ENCODE measurements at places on chromosomes 6 and 20. TPM values are rescaled to one million over a fixed set of nuclear protein-coding genes. Genes with fewer than 3 reads are reported as not detected.
A peak's percentile ranks its signal among the peaks of the same experiment; 100 is the strongest.

DNA sequence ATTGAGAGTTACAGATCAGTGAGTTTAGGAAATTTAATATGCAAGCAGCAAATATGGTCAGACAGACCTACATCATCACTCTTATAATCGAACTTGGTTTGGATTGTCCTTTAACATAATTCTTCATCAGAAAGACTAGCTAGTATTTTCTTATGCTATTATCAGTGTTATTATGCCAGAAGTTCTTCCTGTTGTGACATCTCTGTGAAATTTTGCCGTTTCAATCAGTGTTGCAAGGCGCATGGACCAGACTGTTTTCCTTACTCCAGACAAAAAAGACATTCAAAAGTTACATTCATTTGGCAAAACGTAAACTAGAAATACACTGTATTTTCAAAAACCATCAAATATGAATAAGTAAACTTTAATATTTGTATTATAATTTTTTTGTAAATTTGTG is 5.7 kb upstream of the TENT5A start:
- DNase-seq, result no peak

Gene SLC22A7
- not detected for total RNA-seq

Gene TINAG
- not detected for total RNA-seq

DNA sequence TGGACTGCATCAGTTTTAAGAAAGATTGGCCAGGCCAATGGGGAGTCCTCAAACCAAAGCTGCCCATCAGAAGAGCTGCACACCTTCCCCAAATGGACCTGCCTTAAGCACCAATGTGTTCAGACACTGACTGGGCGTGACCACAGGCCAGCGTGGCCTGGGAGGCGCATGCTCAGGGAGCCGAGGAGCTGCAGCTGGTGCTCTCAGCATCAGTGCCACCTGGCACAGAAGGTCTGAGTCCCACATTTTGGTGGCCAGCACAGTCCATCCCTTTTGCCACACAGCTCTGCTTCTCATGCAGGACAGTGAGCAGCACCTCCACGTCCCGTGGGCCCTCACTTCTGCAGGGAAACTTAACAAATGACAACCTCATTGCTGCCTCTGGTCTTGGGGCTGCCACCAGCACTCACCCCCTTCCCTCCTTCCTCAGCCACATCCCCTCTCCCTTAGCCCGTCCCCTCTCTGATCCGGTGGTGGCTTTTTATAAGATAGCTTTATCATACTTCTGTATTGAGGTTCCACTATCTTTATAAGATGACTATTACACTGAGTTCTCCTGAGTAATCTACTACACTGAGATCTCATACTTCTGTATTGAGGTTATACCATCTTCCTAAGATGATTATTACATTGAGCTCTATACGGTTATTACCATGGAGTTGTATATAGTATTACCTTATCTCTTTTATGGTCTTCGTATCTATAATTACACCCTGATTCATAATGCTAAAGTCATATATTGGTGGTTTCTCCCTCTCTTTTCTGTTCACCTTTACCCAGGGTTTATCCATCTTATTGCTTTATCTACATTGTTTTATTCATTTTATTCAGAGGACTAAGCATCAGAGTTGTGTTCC is 109.1 kb downstream of the TOX2 start:
- DNase-seq, result no peak

DNA sequence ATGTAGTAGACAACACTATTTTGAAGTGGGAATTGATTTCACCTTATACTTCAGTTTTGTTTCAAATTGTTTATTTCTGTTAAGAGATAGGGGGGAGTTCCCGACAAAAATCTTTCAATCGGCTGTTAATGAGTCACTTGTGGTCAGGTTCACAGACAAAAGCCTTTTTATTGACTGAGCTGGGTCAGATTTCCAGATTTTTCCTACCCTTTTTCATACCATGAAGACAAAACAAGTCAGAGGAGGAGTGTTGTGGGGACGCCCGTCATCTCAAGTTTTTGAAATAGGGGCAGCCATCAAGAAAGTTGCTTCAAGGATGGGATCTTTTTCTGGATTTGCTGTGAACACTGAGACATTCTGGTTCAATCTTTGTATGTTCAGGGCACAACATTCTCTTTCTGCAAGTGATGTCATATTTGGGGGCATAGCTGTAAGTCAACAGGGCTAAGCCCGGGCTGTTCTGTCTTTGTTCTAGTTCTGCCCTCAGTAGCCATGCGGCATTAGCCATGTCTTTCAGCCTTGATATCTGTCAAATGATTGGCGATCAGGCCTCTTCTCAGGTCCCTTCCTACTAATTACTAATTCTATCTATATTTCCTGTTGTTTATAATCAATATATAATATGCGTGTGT is 496.0 kb upstream of the MARCKS start:
- no peak for DNase-seq

GRCh38 chr20:672963-673602 is 2.5 kb downstream of the SCRT2 start:
- DNase-seq, result no peak

Gene LAMP5
- 0.27 TPM for total RNA-seq

Gene PM20D2
- 21.0 TPM for total RNA-seq

DNA sequence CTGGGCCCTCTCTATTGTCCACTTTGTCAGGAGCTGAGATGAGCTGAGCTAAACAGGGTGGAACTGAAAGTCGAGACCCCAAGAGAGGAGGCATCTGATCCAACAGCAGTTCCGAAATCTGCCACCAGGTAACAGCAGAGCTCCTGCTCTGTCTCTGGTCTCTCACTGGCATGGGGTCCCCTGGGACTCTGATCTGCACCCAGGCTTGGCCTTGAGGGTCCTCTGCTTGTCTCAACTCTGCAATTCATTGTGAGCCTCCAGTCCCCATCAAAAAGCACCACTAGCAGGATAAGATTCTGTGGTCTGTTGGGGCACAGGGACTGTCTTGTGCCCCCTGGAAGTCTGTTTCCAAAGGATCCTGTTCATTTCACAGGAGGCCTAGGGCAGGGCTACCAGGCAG is 62.5 kb upstream of the TOP1 start:
- peak; percentile 38 for DNase-seq

DNA sequence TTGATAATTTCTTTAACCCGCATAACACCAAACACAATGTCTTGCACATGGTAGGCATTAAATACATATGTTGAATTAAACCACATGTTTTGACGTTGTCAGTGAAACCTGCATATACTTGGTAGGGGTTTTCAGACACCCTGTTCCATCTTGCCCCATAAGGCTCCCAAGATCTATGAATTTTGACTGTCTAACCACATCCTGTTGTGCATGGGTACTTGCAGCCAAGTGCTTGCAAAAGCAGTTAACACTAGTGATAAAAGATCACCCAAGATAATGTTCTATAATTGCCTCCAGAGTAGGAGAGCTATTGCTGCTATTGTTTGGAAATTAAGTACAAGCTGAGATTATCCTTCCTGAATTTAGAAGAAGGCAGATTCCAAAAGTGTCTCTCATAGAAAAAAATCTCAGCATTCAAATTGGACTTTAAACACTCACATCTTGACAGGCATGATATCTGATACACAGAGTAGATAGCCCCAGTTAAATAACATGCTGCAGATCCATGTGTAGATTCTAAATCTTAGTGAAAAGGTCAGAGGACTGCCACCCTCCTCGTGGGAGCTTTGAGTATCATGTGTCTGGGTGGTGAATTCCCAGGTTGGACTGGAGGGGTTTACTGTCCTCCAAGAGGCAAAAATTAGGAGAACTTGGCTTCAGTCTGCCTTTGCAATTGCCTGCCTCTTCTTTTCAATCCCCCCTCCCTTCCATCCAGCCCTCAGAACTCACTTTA is 25.8 kb upstream of the CCN6 start:
- DNase-seq, result no peak

GRCh38 chr6:34884996-34885395 is 2.8 kb downstream of the TAF11 start:
- DNase-seq, result no peak

DNA sequence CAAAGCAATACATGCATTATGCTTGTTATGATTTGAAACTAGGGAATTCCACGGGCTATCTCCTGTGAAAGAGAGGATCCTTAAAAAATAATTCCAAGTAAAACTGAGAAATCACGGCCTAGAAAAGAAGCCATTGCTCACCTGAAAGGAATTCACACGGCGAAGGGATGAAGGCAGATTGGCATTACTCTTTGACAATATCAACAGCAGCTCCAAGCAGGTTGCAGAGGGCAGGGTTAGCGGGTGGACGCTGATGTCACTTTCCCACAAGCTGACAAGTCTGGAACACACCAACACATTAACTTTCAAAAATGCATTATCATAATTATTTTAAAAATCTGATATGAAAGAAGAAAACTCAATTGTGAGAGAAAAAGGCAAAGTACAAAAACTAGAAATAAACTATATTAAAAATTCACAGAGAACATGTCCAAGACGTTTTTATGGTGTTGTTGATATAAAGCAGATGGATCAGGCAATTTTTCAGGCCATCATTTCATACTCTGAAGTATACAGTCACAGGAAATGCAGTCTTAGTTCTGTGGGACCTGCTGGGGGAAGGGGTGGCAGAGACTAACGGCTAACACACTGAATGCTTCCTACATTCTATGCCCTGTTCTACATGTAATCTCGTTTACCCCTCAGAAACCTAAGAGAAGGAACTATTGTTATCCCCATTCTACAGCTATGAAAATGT is 108.3 kb downstream of the UBE3D start:
- DNase-seq, result no peak

Gene TREM1
- 2.8 TPM for total RNA-seq

Gene HLA-DQB1
- total RNA-seq, result 3.5 TPM

Gene TSBP1
- total RNA-seq, result not detected

Gene SYS1
- 57.8 TPM for total RNA-seq

Gene PLCB4
- total RNA-seq, result 12.4 TPM

DNA sequence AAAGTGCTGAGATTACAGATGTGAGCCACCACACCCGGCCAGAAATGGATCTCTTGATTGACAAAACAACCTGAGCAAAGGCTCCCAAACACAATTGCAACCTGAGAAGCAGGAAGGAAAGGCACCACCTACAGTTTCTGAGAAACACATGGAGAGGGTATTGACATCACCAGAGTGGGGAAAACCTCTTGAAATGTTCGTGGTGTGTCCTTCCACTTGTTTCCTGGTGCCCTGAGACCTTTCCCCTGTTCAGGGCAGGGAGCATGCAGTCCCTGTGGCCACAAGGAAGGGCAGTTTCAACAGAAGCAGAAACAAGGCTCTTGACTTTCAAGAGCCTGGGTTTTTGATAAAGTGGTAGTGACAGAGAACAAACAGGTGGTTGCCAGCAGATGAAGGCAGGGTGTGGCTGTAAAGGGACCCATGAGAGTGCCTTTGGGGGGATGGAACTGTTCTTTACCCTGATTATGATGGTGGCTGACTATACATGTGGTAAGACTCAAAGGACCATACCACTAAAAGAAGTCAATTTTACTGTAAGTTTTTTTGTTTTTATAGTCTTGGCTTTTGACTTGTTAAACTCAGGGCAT is 3.2 kb upstream of the BPIFA1 start:
- DNase-seq, result no peak

DNA sequence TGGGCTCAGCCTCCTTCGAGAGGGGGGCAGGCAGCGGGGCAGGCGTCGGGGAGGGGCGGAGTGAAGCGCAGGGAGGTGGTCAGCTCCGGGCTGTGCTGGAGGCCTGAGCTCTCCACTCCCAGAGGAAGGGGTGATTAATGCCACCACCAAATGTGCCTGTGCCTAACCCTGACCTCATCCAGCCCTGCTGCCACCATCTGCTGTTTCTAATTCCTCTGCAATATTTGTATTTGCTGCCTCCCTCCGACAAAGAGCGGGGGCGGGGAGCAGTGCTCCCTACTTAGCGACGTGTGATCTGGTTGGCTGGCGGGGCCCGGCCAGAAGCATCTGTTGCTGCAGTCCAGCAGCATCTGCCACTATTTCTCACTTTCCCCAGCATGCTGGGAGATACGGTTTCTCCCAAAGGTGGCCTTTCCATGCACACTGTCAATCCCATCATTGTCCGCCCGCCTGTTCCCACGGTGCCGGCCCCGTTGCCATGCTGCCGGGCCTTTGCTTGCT is 47.0 kb downstream of the DLL1 start:
- peak; percentile 60 for DNase-seq

GRCh38 chr20:40848096-40848495 is 159.1 kb upstream of the MAFB start:
- no peak for DNase-seq

DNA sequence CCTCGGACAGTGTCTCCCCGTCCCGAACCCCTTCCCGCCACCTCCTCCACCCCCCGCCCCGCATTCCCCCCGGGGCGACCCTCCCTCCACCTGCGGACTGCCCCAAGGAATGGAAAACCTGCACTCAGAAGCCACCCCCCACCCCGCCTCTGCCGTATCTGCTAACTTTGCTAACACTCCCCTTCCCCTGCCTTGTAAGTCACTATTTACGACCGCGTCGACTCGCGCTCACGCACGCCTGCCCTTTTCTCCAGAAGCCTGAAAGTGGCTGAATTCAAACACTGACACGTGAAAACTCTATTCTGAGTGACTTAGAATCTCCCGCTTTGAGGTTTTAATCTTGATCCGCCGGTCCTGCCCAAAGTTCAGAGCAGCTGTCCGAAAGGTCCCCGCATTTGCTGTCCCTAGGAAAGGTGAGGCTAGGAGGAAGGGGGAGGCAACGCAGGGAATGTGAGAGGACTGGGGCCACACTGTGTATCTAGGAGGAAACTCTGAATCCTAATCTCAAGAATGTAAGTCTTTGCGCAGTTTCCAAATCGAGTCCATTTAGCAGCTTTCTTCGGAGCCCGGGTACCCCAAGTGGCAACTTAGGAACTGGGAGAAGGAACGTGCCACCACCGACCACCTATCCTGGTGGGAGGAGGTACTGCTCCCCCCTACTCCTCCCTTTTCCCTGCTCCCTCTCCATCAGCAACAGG is 9.3 kb upstream of the POU3F2 start:
- no peak for DNase-seq

DNA sequence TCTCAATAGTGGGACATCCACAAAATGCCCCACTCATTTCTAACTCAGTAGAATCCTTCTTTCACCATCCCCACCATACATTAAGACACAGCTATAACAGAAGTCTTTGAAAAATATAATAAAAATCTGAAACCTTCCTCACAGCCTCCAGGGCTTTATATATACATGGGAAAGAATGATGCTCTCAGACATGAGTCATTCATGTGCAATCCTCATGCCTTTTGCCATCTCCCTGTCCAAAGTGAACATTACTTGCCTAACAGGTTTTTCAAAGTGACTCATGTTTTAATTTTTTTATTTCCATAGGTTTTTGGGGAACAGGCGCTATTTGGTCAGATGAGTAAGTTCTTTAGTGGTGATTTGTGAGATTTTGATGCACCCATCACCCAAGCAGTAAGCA is 162.7 kb downstream of the RALGAPA2 start:
- DNase-seq, result no peak

- no peak for DNase-seq
Measured at GRCh38 chr20:49466114-49466912, 16.2 kb downstream of the KCNB1 start.

DNA sequence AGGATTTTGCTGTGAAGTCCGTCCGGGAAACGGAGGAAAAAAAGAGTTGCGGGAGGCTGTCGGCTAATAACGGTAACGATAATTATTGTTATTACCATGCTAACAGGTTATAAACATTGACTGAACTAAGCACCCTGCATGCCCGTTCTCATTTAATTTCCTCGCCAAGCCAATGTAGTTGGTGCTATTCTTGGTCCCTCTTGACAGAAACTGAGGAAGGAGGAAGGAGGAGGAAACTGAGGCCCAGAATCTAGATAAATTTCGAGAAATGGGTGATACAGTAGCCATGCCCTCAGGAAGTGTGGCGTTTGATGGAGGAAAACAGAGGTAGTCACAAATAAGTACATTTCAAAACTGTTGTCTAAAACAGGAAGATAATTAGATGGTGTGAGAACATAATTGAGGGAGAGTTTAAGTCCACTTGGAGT is 474 bp downstream of the TPX2 start:
- DNase-seq, result no peak

- DNase-seq, result no peak
Measured at GRCh38 chr6:154981079-154981870, 13.8 kb upstream of the TIAM2 start.

Gene DNMT3B
- 1.7 TPM for total RNA-seq

GRCh38 chr6:42771741-42772100 is 10.1 kb upstream of the BICRAL start:
- no peak for DNase-seq

Data from sigmoid colon (tissue), 7 donors.